Stimulated activated CD8-positive, alpha-beta memory T cell treated with anti-CD3 and anti-CD28 coated beads, Interleukin-4, amount 100 ng/mL, for 1 hour (primary cell): ENCODE measurements at places on chromosomes 16 and 17.

GRCh38 chr16:12078405-12079280 lies 102.1 kb downstream of the SNX29 start:
- no peak for DNase-seq

- no peak for DNase-seq
These were observed 87.7 kb downstream of the ENGASE start for GRCh38 chr17:79162012-79162963.

- no peak for DNase-seq
These were observed 18.3 kb upstream of the CBX8 start for GRCh38 chr17:79814974-79815835.

DNA sequence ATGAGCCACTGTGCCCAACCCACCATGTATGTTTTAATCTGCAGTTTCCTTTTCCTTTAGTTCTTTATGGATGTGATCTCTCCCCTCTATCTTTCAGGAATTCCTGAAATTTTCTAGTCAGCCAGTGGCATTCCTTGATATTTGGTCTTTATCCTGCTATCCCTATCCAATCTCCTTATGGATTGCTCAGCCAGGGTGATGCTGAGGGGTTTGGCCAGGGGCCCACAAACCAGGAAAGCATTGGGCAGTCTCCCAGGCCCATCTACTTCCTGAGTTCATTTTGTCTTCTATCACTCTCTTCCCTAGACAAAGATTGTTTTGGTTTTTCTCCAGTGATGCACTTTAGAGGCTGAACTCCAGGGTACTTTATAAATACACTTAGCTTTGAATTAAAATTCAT lies 115.9 kb downstream of the KATNIP start:
- DNase-seq = no peak

GRCh38 chr16:8919089-8919933 lies 37.2 kb downstream of the LITAFD start:
- DNase-seq = no peak

DNA sequence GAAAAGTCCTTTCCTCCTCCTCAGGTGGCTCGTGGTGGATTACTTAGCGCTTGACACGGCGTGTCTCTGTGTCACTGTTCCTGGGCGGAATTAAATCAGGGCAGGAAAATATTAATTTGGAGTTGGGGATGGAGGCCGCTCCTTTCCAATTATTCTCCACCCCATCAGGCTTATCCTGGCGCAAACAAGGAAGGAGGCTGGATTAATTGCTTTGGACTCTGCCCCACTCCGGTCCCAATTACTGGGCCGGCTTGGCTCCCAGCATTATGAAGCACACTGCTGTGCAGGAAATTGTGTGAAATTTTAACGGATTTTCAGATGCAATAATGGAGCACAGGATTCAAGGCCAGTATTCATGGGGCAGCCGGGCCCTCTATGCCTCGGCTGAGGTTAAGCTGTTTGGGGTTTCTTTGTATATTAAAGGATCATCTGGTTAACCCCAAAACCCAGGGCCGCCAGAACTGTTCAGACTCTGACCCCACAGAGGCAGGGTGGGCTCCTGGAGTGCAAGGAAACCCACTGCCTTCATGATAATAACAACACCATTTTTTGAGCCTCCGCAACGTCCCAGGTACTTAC lies 87.8 kb downstream of the MRM1 start:
- DNase-seq = no peak

GRCh38 chr17:61420052-61420451 lies 20.4 kb downstream of the TBX2 start:
- DNase-seq = no peak

- DNase-seq = no peak
These were observed 19.6 kb downstream of the MPP3 start for GRCh38 chr17:43813386-43813785.

GRCh38 chr16:79758615-79759346 lies 158.2 kb upstream of the MAF start:
- no peak for DNase-seq

DNA sequence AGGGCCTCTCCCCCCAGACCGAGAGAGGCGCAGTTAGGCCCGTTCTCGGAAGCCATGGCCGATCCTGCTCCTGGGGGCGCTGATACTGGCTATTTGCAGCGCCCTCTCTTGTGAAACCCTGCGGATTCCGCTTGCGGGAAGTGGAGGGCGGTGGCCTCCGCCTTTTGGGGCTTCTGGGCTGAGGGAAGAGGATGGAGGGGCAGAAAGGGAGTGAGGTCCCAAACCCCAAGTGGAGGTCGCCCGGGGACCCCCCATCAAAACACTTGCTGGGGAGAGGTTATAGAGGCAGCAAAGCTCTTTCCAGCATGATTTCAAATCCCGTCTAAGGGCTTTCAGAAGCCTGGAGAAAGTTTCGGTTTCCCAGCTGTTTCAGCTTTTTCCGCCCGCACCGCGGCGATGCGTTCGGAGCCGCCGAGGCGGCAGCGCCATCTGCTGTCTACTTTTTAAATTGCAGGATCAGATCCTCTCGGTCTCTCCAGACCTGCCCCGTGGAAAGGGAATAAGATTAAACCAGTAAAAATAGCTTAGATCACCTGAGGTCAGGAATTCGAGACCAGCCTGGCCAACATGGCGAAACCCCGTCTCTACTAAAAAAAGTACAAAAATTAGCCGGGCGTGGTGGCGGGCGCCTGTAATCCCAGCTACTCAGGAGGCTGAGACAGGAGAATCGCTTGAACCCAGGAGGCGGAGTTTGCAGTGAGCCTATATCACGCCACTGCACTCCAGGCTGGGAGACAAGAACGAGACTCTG lies 15.8 kb downstream of the SNX20 start:
- peak; percentile 80 for DNase-seq

- no peak for DNase-seq
These were observed 195.0 kb downstream of the FOXL1 start for GRCh38 chr16:86773354-86773715.

DNA sequence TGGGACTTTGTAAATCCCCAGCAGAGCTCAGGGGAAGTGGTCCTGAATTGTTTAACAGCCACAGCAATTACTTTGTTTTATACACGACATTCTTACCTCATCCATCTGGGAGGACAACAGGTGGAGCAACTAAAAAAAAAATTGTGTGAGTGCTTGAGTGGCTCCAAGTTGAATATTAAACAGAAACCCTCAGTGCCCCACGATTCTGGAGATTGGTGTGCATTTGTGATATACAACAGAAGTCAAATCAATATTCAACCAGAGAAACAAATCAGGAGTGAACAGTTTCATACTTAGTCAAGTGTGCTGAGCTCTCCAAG lies 204.8 kb downstream of the HAPSTR1 start:
- DNase-seq = no peak

- DNase-seq = no peak
These were observed 121.6 kb downstream of the ANKRD11 start for GRCh38 chr16:89368604-89369249.

DNA sequence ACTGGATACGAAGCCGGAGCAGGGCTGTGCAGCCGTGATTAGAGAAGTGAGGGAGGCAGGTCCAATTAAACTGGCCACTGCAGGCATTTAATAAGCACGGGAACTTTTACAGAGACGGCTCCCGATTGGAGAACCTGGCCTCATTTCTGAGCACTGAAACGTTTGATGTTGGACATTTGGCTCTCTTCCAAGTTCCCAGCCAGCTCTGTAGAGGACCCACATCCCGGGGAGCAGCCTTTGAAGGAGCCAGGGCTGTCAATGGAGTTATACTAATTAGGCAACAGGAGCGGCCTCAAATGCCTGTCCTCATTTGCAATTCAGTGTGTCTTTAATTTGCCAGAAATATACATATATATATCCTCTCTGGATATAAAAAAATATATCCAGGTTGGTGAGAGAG lies 499.4 kb upstream of the C16orf82 start:
- no peak for DNase-seq

- DNase-seq = no peak
These were observed 1.0 kb upstream of the EPN3 start for GRCh38 chr17:50531428-50532025.

DNA sequence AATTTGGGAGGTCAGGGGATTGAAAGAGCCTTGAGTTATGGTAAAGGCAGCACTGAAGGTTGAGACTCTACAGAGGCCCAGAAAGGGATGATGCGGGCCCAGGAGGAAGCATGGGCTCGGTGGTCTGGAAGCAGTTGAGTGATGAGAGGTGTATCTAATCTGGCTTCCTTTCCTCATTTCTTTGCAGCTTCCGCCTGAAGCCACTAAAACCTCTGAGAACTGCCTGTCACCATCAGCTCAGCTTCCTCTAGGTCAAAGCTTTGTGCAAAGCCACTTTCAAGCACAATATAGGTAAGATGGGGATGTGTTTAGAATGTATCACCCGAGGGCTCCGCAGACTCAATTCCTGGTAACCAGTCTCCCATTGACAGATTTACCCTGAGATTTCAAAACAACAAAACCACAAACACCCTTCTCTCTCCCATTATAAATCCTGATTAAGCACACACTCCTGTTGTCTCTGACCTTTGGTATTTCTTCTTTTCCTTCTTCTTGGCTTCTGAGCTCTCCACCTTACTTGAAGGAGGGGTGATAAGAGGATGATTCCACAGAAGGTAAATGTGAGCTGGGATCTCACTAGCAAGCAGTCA lies 21.2 kb downstream of the USP43 start:
- DNase-seq = no peak

GRCh38 chr16:16148755-16149154 lies 74.5 kb downstream of the ABCC6 start:
- DNase-seq = no peak

- DNase-seq = no peak
These were observed 177.4 kb downstream of the FTO start for GRCh38 chr16:53881371-53881770.

DNA sequence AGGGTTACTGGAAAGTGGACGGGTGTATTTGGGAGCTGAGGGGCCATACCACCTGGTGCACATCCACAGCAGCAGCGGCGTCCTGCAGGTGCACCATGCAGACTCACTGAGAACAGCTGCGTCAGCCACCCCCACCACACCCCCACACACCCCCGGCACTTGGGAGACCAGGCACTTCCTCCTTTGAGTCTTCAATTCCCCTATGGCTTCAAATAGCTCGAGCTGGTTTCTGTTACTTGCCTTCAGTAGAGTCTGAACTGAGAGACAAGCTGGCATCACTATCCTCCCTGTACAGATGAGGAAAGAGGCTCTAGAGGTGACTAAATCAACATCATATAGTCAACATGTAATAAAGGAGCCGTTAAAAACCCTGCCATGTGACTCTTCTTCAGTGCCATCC lies 15.4 kb downstream of the CUEDC1 start:
- no peak for DNase-seq

- no peak for DNase-seq
These were observed 22.4 kb downstream of the KDM8 start for GRCh38 chr16:27225536-27226360.

- DNase-seq = no peak
These were observed 363.3 kb downstream of the SEC14L1 start for GRCh38 chr17:77503916-77504651.

- DNase-seq = no peak
These were observed 76.7 kb downstream of the C16orf95 start for GRCh38 chr16:87240211-87241136.

DNA sequence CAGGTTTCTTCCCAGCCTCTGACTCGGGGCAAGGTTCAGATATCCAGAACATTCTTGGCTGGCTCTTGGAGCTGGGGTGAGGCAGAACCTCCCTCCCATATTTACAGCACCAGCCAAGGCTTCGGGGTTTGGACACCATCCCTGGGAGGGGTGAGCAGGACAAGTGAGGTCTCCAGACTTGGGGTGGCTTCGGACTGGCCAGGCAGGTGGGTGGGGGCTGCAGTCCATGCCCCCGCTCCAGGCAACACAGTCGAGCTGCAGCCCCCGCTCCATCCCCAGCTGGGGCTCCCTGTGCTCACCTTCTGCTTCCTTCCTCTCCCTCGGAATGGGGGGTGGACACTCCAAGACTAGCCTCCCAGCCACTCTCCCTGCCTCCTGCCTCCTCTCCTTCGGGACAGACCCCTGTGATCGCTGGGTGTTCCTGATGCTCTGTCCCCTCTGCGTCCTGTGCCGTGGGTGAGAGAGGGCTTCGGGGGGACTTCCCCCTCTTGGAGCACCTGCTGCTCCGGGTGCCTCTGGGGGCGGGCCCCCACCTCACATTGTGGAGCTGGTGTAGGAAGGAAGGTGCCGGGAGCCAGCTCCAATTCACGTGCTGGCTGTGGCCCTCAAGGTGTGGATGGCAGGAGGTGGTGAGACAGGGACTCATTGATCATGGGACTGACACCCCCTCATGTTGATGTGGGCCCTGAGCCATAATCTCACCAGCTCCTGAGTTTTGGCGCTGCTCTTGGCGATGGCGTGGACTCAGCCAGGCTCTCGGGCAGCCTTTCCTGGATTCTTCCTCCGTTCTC lies 189.2 kb downstream of the SEC14L1 start:
- no peak for DNase-seq

DNA sequence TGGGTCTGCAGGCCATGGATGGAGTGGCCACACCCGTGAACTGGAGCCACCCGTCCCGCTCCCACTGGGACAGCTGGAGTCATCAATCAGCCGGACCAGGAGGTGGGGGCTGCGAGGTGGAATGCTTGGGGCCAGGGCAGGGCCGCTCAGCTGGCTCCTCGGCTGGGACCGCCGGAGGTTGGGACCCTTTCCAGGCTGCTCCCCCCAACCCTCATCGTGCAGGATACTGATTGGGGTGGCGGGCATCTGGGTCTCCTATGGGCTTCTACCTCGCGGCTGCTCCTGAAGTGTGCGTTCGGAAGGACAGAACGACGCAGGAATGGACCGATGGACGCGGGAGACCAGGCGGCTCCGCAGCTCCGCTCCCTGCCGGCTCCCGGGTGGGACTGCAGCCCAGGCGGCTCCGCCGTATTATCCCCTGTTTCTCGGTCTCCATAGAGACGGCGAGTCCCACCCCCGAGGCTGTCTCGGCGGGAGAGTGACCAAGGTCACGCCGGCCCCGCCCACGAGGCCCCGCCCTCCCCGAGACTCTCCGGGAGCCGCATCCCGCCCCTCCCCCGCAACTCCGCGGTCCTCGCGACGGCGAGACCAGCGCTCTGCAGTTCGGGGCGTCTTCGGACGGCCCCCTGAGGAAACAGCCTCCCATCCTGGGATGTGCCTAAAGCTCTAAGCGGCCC lies at the start of gene TPPP3:
TSS of gene TPPP3 (minus strand) at position 388 of the 677 bp plus-strand sequence. CDS start 2,387 bp downstream, outside the sequence.
- DNase-seq = no peak

- no peak for DNase-seq
These were observed 3.6 kb downstream of the ZNF646 start for GRCh38 chr16:31077592-31078396.

DNA sequence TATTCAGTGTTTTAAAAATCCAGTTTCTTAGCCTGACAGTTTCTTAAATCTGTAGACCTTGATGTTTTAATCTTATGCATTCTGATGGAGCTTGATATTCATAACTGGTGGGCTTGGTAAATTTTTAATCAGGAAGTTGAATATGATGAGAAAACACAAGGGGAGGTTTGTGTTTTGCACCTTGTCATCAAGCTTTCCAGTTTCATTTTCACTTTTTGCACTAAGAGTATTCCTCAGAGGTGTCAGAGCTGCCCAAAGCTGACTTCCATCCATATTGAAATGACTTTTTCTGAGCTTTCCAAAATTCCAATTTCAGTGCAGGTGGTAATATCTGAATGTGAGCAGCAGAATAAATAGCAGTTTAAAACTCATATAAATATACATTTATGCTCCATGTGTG lies 555.0 kb upstream of the RBFOX1 start:
- DNase-seq = no peak

DNA sequence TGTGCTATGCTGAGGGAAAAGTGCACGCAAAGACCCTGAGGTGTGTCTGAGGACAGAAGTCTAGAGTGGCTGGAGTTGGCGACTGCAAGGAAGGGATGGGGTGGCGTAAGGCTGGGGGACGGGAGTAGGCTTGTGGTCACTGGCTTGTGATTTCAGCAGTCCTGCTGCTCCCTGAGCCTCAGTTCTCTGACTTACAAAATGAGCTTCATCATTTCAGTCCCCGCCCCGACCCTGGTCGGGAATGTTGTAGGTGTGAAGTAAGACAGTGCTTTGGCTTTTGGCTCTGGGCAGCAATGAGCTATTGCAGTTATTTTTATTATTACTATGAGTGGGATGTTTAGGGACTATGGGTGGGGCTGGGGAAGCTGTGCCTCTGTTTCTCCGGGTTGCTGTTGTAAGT lies 8.6 kb downstream of the ADGRG1 start:
- DNase-seq = no peak
